Keratinocyte (primary cell): ENCODE measurements at places on chromosomes 16 and 17.

GRCh38 chr16:88619859-88620815 is 18.2 kb upstream of the IL17C start:
- no peak for DNase-seq

DNA sequence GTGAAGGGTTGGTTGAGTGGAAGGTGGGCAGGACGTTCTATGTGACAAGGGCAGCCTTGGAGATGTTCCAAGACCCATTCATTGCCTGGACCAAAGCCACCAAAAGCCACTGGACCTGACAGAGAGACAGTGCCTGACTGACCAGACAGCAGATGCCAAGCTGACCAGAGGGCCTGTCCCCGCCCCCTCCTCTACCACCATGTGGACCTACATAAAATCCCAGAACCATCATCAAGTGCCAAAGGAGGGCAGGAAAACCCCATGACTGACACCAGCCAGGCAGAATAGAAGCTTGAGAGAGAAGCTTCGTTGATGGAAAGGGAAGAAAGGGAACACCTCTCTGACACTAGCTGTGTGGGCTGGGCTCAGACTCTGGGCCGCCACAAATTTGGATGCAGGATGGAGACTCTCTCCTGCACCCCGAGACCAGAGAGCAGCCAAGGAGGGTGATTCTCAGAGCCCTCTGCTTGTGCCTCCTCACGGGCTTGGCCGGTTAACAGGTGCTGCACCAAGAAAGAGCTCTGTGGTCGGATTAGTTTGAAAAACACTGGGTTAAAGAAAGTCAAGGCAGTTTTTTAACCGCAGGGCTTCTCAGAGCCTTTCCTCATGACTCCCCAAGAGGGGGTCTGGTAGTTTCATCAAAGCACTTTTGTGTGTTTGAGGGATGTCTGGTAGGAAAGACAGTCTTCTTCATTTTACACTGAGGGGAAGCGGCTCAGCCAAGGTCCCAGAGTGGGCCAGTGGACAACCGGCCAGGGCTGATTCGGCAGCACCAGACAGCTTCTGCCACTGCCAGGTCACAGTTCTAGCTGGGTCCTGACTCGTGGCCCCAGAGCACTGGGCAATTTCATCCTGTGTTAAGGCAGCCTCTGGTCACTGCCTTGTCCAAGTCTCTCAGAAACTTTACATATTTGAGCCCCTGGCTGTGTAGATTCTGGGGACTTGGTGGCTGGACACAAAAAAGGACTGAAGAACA is 1.7 kb downstream of the TNFRSF13B start:
- no peak for DNase-seq

- DNase-seq, result no peak
These were observed 266.4 kb upstream of the RPL38 start for GRCh38 chr17:73936908-73937627.

DNA sequence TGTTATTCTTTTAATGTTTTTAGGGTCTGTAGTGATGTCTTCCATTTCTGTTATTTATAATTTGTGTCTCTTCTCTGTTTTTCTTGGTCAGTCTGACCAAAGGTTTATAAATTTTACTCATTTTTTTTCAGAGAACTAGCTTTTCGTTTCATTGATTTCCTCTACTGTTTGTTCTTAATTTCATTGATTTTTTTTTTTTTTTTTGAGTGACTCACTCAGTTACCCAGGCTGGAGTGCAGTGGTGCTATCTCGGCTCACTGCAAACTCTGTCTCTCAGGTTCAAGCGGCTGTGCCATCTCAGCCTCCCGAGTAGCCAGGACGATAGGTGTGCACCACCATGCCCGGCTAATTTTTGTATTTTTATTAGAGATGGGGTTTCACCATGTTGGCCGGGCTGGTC is 12.6 kb upstream of the UBTF start:
- no peak for DNase-seq

- no peak for DNase-seq
These were observed 21.5 kb downstream of the MBTD1 start for GRCh38 chr17:51238255-51238887.

- no peak for DNase-seq
These were observed 3.4 kb upstream of the MTSS2 start for GRCh38 chr16:70689035-70689969.

DNA sequence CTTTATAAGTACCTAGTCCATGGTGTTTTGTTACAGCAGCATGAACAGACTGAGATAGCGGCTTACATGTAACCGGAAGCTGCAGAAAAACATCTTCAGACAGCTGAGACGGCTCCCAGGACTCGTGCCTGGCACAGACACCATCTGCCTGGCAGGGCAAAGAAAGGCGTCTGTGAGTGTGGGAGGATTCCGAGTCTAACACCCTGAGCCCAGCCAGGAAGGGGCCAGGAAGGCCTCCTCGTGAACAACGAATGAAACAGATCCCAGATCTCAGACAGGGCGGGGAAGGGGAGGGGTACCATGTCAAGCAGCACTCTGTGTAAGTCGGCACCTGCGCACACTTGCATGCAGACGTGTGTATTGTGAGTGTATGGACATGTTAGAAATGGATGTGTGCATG is 4.4 kb upstream of the CSNK1D start:
- no peak for DNase-seq
